ENCODE measurements at places on chromosomes 5 and 9.

- no peak for DNase-seq
These were observed 87.1 kb downstream of the EHMT1 start for GRCh38 chr9:137705906-137706305.

- no peak for DNase-seq
These were observed 260.4 kb downstream of the MLLT3 start for GRCh38 chr9:20361656-20362570.

DNA sequence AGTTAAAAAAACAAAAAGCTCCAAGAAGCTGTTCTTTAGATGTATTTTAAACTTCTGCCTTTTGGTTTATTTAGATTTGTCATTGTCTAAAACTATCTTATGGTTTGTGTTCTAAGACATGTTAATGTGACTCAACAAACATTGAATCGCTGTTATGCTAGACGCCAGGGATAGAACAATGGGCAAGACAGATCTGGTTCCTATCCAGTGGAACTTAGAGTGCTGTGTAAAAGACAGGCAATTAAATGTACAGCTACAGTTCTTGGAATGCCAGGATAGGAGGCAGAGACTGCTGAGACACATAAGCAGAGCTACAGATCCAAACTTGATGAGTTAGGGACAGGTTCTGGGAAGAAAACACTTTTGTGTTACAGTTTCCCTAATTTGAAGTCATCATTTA, 22.4 kb downstream of the LYRM7 start:
- no peak for DNase-seq

GRCh38 chr9:34332076-34332964, 3.0 kb downstream of the NUDT2 start:
- no peak for DNase-seq

DNA sequence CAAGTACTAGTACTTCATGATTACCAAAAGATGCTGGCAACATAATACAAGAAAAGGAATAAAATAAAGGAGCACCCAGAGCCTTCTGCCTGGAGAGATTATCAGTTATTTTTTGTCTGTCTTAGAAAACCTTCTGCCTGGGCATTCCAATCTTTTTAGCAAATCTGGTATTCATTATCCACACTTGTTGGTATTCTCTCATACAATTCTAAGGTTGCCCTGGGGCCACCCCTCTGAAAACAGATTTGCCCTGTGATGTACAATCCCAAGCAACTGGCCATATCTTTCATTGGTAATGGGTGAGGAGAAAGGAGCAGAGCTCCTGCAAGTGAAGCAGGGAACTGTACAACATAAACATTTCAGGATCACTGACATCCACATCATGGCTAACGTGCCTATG, 47.8 kb downstream of the WDR41 start:
- DNase-seq: no peak

GRCh38 chr5:145903867-145904266, 31.1 kb upstream of the GRXCR2 start:
- DNase-seq: no peak

GRCh38 chr5:154713615-154714125, 41.5 kb upstream of the LARP1 start:
- DNase-seq: no peak

GRCh38 chr5:28226407-28226806, 1188.0 kb upstream of the CDH9 start:
- DNase-seq: no peak

GRCh38 chr9:71368157-71368556, 246.7 kb upstream of the TRPM3 start:
- no peak for DNase-seq

- DNase-seq: no peak
These were observed 235.2 kb upstream of the ELL2 start for GRCh38 chr5:96196890-96197289.

GRCh38 chr9:116059466-116059865, 94.1 kb upstream of the PAPPA start:
- DNase-seq: no peak

DNA sequence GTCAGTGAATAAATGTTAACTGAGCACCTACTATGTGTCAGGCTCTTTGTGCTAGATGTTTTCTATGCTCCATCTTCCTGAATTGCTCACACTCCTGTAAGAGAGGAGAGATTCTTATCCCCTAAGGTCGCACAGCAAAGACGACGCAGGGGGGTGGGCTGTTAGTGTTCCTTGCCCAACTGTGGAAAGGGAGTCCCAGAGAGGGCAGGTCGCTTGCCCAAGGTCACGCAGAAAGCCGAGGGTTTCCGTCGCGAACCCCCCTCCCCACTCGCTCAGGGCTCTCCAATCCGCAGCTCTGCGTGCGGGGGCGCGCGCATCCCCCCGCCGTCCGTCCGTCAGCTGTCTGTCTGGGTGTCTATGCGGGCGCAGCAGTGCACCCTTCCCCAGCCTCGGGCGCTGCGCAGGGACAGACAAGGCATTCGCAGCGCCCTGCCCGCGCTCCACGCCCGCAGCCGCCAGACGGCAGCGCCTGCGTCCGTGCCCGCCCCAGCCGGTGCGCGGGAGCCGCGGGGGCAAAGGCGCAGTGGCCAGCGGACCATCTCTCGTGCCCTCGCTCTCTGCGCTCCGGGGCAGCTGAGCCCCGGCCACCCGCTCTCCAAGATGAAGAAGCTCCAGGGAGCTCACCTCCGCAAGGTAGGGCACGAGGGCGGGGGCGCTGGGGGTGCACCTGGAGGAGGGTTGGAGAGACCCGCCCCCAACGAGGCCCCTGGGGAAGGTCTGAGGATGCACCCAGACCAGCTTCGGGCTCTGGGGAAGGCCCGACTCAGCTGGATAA, at the start of gene SLC6A7:
TSS of gene SLC6A7 (plus strand) at position 335 of the 775 bp plus-strand sequence. CDS start at position 601, 266 bp downstream.
- no peak for DNase-seq

DNA sequence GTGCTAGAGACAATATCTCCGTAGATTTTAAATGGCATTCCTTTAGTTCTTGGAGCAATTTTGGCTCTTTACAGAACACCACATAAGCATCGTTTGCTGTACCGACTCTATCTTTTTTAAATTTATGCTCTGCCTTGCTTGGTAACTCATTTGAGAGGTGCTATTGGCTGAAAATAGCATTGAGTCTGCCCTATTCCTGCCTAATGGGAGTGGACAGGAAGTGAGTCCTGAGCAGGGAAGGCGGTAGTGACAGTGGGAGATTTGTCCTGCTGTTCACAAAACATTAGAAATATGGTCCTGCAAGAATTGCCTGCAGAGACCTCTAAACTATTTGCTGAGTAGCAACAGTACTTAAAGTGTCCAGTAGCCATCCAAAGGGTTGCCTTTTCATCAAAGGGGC, 115.2 kb upstream of the IFNE start:
- DNase-seq: no peak

- DNase-seq: no peak
These were observed 24.3 kb downstream of the HMGCR start for GRCh38 chr5:75361310-75361709.

DNA sequence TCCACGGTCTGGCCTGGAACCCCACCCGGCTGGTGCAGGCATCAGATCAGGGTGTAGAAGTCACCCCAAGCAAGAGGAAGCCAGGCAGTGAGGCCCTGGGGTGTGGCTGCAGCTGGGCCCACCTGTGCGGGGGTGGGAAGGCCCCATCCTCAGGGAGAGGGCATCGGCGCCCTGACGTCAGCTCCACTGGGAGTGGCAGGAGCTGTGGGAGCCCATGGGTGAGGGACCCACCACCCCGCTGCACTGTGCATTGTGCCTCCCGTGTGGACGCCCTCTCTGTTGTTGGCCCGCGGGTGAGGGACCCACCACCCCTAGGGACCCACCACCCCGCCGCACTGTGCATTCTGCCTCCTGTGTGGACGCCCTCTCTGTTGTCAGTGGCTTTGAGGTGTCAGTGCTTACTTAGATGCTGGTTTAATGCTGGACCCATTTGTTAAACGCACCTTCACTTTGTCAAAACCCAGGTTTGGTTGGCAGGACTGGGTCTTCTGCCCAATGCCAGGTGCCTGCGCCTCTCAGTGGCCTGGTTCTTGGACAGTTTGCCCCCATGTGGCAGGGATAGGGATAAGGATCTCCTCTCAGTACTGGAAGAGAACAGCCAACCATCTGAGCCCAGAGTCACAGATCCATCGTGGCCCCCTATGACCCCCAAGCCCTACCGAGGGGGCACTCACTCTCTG, 6.9 kb upstream of the EXOC3 start:
- DNase-seq: no peak

DNA sequence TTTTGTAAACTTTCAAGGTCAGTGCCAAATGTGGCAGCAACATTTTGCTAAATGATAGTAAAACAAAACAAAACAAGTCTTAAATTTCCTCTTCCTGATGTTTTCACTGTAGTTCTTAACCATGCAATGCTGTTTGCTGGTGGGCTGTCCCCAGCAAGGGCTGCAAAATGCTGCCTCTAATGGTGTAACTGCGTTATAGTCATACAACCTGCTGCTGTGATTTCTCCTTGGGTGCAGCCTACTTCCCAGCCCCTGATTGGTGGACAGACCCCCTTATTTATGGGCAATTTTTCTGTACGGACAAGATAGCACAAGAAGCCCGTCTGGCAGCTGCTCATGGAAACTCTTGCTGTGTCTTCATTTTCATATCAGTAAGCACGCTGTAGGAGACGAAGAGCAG, 26.6 kb upstream of the PIP5K1B start:
- no peak for DNase-seq

DNA sequence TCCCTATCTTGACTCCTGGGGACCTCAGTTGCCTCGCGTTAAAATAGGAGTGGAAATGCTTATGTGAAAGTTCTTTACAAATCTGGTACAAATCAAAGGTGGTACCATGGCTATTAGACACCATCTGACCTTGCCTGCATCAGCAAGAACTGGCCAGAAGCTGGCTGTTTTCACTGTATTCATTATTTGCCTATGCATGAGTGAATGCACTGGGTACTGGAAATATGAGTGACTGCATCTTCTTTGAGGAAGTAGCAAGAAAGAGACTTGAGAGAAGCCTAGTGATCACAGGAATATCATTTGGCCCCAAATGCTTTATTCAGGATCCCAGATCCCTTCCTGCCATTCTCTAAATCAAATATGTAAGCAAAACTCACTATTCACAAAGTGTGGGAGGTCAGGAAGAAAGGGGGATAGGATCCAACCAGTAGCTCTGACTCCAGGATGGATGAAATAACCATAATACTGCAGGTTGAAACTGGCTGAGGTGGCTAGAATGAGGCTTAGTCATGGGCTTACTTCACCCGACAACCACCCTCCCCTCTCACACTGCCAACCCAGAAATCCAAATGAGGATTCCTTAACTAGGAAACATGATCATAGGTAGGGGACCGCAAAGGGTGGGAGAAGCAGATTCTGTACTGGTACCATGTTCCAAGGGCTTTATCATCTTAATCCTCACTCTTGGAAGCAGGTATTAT, 56.7 kb downstream of the FAM114A2 start:
- no peak for DNase-seq

GRCh38 chr9:72306761-72307160, 58.2 kb downstream of the ZFAND5 start:
- DNase-seq: no peak

GRCh38 chr5:9124838-9125237, 421.0 kb downstream of the SEMA5A start:
- DNase-seq: no peak

DNA sequence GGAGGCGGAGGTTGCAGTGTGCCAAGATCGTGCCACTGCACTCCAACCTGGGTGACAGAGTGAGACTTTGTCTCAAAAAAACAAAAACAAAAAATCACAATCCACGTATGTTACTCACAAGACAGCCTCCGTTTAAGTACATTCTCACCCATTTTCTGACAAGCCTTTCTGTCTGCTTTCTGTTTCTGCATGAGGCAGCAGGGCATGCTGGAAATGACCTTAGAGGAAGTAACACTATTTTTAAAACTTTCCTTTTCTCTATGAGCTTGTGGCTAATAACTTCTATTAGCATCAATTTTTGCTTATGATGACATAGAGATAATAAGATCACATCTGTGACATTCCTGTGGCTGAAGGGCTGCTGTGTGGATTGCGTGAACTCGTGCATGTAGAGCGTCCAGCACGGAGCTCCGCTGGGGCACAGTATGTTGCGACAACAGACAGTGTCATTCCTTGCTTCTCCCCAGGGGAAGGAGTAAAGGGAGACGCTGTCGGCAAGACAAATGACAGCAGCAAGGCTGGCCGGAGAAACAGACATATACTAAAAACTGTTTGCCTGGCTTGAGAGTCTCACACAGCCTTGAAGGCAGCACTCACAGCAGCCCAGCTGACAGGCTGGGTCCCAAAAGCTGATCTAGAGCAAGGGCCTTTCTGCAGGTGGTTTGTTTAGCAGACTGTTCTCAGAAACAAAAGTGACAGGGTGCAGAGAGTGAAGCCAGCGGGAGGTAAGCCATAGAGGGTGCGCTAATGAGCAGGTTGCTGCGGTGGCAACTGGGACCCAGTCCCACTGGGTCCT, 1.6 kb downstream of the BTNL3 start:
- no peak for DNase-seq

DNA sequence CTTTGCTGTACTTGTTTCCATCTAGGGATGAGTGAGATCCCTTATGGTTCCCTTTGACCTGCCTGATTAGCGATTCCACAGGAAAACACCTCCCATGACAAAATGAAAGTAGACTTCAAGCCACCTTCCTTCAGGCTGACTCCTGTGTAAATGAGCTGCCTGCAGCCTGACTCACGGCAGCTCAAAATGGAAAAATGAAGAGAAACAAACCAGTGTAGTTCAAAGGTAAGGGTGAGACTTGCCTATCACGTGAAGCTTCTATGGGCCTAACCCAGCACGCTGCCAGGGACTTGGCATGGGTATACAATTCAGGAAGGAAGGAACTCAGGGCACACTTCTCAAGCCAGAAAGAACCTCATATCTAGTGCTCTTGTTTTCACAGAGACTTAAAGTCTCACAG, 110.1 kb upstream of the LRRTM2 start:
- DNase-seq: no peak

GRCh38 chr5:169758886-169759285, 121.8 kb downstream of the DOCK2 start:
- no peak for DNase-seq

DNA sequence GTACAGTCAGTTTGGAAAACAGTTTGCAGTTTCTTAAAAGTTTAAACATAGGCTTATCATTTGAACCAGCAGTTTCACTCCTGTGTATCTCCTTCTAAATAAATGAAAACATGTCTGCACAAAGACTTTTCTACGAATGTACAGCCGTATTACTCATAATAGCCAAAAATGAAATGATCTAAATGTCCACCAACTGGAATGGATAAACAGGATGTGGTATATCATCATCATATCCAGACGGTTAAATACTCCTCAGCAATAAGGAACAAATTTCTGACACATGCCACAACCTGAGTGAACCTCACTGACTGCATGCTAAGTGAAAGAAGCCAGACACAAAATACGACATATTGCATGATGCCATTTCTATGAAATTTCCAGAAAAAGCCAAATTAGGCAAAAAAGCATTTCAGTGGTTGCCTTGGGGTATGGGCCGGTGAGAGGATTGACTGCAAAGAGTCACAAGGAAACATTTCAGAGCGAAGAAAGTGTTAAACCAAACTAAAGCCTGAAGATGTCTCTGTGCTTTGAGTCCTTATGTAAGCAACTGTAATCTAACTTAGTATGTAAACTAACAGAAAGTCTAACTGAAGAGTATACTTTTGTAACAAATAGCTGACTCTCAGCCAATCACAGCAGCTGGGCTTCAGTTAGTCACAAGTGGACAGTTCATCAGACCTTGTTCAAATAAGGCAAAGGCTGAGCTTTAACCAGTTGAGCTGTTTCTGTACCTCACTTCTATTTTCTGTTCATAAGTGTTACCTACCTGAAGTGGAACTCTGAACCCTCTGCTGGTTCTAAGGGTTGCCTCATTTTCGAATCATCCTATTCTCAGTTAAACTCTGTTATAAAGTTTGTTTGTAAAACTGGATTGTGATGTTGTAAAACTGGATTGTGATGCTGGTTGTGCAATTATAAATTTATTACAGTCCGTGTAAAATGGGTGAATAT, 65.2 kb downstream of the TRIO start:
- no peak for DNase-seq

- no peak for DNase-seq
These were observed 111.2 kb upstream of the FAM174A start for GRCh38 chr5:100424017-100424416.

Data from activated naive CD4-positive, alpha-beta T cell (primary cell).